ENCODE measurements at places on chromosomes 3 and 15. TPM values are rescaled to one million over a fixed set of nuclear protein-coding genes. Genes with fewer than 3 reads are reported as not detected.

The RETNLB gene
- not detected for total RNA-seq

The SLC22A14 gene
- total RNA-seq = not detected

The EIF4E3 gene
- total RNA-seq = 12.9 TPM

The LDHAL6B gene
- not detected for total RNA-seq

The ITIH4 gene
- 3.4 TPM for total RNA-seq

The PPP4R2 gene
- 132 TPM for total RNA-seq

The MAP6D1 gene
- total RNA-seq = 7.1 TPM

GRCh38 chr3:100900671-100901335 lies 92.4 kb downstream of the ABI3BP start:
- no peak for DNase-seq

- DNase-seq = no peak
Observed at GRCh38 chr15:38455092-38455491, 1.2 kb downstream of the FAM98B start.

GRCh38 chr3:98777801-98778220 lies 14.7 kb downstream of the ST3GAL6 start:
- no peak for DNase-seq

GRCh38 chr3:69338911-69339310 lies 47.0 kb downstream of the FRMD4B start:
- no peak for DNase-seq

DNA sequence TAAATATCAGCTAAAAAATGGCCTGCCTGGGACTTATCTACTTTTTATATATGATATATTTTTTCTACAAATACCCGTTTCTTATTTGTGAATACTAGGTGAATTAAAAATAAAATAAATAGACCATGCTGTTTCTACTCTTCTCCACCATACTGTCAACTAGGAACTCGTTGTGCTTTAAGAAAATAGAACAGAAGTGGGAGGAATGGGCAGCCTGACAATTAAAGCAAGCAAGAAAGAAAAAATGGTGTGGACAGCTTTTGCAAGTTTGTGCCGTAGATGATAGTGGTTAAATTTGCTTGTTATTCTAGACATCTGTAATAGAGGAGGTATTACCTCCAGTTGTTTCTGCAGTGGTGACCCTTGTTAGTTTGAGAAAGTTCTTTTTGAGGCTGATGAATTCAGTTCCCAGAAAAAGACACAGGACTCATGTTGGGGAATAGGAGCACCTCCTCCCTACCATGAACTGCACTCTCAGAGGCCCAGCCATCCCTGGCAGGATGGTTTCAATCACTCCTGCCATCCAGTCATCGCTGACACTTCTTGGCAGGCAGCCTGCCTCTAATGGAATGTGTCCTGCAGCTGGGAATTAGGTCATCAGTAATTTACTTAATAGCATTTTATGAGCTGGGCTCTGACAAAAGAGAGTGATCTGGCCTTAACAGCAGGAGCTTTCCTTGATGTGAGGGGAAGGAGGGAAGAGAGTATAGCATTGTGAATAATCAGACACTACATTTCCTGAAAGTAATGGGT lies 105.0 kb upstream of the GAP43 start:
- peak; percentile 37 for DNase-seq

GRCh38 chr15:51634591-51635198 lies 12.1 kb upstream of the DMXL2 start:
- DNase-seq = no peak

DNA sequence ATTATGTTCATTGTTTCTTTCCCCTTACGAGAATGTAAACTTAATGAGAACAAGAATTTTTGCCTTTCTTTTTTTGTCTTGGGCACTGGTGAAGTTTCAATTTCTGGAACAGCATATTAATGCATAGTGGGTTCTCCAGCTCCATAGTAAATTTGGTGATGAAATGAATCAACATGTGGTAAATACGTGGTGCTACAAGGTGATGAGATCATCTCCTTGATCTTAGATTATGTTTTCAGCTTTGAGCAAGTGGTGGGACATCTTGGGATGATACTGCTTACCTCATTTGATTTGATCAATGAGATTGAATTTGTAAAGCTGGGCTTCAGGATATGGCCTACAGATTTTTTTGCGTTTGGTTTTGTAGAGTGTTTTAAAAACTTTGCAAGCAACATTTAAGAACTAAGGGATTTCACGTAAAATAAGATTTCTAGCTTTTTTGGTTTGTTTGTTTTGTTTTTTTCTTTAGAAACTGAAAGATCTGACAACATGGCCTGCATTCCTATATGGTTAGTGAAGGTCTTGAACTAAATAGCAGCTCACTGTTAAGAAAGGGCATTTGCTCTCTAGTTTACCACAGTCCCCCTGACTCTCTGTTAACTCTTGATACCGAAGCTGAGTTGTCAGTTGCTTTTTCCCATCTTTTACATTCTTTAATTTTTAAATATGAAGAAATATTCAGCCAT lies 45.6 kb downstream of the FNDC3B start:
- DNase-seq = no peak

- no peak for DNase-seq
Observed at GRCh38 chr3:101811875-101812274, 32.9 kb downstream of the NXPE3 start.

- no peak for DNase-seq
Observed at GRCh38 chr15:25543196-25543595, 104.4 kb upstream of the UBE3A start.

DNA sequence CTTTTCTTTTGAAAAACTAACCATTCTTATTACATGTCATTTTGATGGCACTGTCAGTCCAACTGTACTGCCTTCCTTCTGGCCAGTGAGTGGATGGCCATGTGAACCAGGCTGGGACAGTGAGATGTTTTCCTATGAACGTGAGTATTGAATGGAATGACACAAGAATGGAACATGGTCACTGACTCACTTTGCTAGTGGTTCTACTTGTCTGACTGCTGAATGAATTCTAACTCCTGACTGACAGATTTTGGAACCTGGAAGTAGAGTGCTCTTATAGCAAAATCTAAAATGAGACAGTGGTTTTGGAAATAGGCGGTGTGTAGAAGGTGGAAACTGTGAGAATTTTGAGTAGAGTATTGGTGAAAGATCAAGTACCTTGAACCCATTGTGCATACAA lies 606.9 kb upstream of the KCNMB2 start:
- no peak for DNase-seq

DNA sequence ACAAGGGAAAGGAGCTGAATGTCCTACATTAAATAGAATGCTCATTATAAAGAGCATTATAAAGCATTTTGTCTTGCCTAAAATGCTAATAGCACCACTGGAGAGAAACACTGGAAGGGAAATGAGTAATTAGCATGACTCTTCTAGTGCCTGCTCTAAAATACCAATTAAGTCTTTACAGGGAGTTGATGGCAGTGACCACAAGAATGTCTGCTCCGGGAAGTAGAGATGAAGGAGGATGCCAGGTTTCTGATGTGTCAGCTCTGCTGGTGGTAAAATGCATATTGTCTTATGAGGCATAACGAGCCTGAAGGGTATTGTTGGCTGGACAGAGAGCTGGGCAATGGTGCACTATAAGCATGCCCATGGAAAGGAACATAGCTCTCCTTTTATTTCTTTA lies 49.5 kb downstream of the MYLK start:
- DNase-seq = no peak

DNA sequence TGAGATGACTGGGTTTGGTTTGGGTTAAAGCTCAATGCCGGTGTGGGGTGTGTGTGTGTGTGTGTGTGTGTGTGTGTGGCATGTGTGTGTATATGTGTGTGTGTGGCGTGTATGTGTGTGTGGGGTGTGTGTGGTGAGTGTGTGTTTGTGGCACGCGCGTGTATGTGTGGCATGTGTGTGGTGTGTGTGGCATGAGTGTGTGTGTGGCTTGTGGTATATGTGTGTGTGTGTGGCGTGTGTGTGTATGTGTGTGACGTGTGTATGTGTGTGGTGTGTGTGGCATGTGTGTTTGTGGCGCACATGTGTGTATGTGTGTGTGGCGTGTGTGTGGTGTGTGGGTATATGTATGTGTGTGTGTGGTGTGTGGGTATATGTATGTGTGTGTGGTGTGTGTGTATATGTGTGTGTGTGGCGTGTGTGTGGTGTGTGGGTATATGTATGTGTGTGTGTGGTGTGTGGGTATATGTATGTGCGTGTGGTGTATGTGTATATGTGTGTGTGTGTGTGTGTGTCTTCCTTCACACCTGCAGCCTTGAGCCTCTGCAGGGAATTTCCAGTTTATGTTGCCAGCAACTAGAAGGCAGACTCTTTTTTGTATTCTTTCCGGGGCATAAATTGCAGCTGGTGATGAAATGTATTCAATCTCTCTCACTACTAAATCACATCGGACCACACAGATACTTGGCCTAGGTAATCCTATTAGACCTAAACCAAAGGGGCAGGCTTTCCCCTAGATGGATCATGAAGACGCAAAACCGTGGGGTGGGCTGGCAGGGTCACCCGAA lies 34.8 kb downstream of the CHRD start:
- no peak for DNase-seq

GRCh38 chr3:79167651-79168416 lies 600.0 kb downstream of the ROBO1 start:
- DNase-seq = no peak

- DNase-seq = no peak
Observed at GRCh38 chr15:39854161-39854560, 65.9 kb downstream of the GPR176 start.

GRCh38 chr3:174206607-174207192 lies 652.4 kb upstream of the NAALADL2 start:
- DNase-seq = no peak

DNA sequence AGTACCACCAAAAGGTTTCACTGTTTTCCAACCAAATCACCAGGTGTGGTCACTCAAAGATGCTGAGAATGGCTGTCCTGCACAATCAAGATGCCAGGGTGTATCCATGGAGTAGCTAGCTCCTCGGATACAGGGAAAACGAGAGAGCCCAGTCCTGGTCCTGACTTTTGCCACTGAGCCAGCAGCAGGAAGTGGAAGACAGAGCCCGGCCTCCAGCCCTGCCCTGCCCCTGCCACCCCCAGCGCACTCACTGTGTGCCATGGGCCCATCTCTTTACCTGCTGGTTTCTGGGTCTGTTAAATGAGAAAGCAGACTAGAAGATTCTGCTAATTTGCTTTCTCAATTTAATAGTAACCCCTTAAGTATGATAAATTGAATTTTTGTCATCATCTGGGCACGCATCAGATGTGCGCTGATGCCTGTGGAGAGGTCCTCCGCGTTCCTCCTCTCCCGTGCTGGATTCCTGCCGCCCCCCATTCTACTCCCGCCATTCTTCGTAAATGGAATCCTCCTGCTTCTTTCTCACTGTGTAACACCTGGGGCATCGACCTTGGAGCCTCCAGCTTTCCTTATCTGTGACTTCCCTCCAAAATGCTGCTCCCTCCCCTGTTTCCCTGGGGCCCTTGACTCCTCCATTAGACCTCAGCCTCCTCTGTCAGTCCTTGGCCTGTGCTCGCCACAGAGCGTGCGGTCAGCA lies 18.0 kb downstream of the TNFAIP8L3 start:
- no peak for DNase-seq

Measured in H9 (cell line).